ENCODE measurements at places on chromosomes 16 and 17.
A peak's percentile ranks its signal among the peaks of the same experiment; 100 is the strongest.

- no peak for DNase-seq
These were observed 30.7 kb upstream of the ICAM2 start for GRCh38 chr17:64051153-64051552.

- DNase-seq = no peak
These were observed 3.3 kb downstream of the GRN start for GRCh38 chr17:44348234-44348987.

- no peak for DNase-seq
These were observed 1.0 kb upstream of the SDK2 start for GRCh38 chr17:73645050-73645871.

DNA sequence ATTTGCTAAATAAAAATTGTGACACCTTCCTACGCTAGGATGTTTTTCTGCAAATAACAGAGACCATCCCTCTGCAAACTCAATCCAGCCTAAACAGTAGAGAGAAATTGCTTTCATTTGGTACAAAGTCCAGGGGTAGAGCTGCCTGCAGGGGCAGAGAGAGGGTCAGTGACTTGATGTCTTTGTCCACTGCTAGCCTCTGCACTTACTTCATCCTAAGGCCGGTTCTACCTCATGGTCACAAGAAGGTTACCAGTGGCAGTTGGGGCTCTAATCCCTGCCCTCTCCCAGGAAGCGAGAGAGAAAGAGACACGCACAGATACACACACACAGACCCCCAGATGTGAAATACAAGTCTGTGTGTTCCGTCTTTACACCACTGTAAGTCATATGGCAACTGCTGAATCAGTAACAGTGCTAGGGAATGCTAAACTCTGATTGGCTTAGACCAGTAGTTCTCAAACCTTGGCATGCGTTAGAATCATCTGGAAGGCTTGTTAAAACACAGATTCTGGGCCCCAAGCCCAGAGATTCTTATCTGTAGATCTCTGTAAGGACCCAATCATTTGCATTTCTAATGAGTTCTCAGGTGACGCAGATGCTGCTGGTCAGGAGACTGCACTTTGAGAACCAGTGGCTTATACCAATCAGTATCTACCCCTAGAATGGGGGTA is 13.1 kb upstream of the LPCAT2 start:
- DNase-seq = no peak

GRCh38 chr17:79947351-79948031 is 88.2 kb downstream of the TBC1D16 start:
- DNase-seq = no peak

- peak; percentile 72 for DNase-seq
These were observed 39.4 kb upstream of the RAI1 start for GRCh38 chr17:17641621-17642409.

DNA sequence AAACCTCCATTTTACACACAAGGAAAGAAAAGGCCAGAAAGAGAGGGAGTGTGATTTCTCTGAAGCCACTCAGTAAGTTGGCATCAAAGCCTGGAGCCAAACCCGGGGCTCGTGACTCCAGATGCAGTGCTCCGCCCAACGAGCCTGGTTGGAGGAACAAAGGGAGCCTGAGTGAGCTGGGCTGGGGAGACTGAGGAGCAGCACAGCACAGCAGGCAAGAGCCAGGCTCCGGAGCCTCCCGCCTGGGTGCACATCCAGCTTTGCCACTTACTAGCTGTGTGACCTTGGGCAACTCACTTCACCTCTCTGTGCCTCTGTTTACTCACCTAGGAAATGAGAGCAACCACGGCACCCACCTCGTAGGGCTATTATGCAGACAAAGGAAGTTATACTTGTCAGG is 5.6 kb downstream of the GSG1L start:
- no peak for DNase-seq

GRCh38 chr17:27532269-27533263 is 76.3 kb downstream of the KSR1 start:
- DNase-seq = no peak

DNA sequence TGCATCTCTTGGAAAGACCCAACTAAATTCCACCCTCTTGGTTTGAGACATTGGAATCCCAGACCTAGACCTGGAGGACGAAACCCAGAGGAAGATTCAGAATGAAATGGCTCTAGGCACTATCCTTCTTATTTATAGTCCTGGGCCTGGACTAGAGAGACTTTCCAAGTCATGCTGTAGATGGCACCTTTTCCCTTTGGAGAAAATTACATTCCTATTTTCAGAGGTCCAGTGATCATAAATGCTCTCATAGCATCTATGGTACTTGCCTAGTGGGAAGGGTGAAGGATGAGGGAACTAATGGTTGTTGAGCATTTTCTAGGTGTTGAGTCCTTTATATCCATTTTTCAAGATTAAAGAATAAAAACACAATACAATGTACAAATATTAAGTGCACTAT is 37.1 kb downstream of the SPACA3 start:
- DNase-seq = no peak

DNA sequence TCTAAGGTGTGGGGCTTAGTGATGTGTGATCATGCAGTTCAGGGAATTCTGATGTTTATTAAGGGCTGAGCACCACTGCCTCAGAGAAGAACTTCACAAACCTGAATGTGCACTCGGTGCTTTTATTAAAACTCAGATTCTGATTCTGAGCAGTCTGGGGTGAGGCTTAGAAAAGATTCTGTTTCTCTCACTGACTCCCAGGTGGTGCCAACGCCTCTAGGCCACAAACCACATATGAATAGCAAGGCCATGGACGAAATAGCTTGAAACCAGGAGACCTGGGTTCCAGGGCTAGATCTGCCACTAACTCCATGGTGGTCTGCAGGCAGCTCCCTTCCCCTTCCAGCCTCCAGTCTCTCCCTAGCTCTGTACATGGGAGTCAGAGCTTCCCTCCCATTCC is 169.1 kb downstream of the HS3ST3B1 start:
- peak; percentile 59 for DNase-seq

GRCh38 chr17:66540131-66540781 is 237.8 kb downstream of the PRKCA start:
- DNase-seq = peak; percentile 78

DNA sequence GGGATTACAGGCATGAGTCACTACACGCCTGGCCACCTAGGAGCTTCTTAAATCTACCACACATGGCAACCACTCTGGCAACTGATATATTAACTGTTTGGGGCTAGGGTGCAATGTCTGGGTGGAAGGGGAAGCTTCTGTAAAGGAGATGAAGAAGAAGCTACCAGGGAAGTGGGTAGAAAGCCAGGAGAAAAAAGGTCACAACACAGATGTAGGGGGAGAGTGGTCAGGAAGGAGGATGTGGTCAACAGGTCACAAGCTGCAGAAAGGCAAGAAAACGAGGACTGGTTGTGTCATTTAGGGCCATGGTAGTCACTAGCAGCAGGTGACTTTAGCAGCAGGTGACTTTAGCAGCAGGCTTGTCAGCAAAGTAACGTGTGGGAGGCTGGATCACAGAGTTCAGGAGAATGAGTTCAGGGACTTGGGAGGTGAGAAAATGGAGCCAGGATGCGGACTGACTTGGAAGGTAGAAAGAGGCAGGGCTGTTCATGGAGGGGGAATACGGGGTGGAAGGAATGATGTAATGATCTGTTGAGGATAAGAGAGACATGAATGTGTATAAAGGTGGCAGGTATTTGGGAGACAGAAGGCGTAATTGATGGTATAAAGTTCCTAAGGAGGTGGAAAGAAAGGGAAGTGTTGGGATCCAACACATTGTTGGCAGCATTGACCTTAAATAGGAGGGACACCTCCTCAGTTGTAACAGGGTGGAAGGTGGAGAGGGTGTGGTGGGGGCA is 16.3 kb upstream of the WFIKKN2 start:
- no peak for DNase-seq

DNA sequence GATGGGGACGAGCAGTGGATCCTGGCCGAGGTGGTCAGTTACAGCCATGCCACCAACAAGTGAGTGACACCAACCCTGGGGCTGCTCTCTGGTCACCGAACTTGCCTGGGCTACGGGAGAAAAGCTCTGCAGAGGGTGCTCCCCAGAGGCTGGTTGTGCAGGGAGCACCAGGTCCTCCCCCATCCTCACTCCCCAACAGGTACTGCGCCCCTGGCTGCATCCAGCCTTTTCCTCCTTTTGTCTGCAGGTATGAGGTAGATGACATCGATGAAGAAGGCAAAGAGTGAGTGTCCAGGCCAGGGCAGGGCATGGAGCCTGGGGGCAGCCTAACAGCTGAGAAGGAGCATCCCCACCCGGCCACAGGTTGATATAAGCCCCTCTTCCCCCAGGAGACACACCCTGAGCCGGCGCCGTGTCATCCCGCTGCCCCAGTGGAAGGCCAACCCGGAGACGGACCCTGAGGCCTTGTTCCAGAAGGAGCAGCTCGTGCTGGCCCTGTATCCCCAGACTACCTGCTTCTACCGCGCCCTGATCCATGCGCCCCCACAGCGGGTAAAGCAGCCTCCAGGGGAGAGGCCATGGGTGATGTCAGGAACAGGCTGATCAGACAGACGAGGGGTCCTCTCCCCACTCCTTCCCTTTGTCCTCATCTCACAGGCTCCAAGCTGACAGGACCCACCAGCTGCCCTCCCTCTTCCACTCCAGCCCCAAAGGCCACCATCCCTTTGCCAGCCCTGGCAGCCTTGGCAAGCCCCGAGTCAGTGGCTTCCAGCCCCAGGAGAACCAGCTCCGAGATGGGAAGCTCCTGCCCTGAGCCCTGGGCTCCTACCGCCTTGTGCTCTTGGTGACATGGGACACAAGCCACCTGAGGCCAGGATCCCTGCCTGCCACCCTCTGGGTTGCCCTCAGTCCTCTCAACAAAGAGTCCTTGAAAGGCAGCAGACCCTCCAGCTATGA is 6.2 kb downstream of the SULT1A2 start:
- DNase-seq = no peak

DNA sequence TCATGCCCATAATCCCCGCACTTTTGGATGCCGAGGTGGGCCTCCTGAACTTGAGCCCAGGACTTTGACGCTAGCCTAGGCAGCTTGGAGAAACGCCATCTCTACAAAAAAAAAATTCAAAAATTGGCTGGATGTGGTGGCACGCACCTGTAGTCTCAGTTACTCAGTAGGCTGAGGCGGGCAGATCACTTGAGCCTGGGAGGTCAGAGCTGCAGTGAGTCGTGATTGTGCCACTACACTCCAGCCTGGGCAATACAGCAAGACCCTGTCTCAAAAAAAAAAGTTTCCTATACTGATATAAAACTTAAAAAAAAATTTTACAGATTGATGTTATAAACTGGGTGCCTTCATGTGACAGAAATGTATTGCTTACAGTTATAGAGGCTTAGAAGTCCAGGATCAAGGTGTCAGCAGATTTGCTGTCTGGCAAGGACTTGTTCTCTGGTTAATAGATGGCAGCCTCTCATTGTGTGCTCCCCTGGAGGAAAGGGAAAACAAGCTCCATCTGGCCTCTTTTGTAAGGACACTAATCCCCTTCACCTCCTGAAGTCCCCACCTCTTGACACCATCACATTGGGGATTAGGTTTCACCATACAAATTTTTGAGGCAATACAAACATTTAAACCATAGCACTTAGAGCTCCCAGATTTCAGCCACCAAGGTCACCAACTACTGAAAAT is 8.5 kb upstream of the CES3 start:
- no peak for DNase-seq

- peak; percentile 86 for DNase-seq
These were observed at the start of gene MNT for GRCh38 chr17:2400877-2401425. TSS of gene MNT (minus strand) at chr17:2401060. CDS start at chr17:2400712, 348 bp downstream.
